ENCODE measurements at places on chromosomes 3 and 15. TPM values are rescaled to one million over a fixed set of nuclear protein-coding genes. Genes with fewer than 3 reads are reported as not detected.

CHST13 gene
- 3.5 TPM for polyA plus RNA-seq

CCR3 gene
- not detected for polyA plus RNA-seq

ZNF621 gene
- polyA plus RNA-seq, result 38.0 TPM

AP3B2 gene
- 4.8 TPM for polyA plus RNA-seq

XCR1 gene
- 0.15 TPM for polyA plus RNA-seq

GOLGA6B gene
- polyA plus RNA-seq, result 0.07 TPM

ASB14 gene
- polyA plus RNA-seq, result 1.4 TPM

GRCh38 chr3:43363621-43364266 lies 77.4 kb downstream of the SNRK start:
- no peak for DNase-seq

DNA sequence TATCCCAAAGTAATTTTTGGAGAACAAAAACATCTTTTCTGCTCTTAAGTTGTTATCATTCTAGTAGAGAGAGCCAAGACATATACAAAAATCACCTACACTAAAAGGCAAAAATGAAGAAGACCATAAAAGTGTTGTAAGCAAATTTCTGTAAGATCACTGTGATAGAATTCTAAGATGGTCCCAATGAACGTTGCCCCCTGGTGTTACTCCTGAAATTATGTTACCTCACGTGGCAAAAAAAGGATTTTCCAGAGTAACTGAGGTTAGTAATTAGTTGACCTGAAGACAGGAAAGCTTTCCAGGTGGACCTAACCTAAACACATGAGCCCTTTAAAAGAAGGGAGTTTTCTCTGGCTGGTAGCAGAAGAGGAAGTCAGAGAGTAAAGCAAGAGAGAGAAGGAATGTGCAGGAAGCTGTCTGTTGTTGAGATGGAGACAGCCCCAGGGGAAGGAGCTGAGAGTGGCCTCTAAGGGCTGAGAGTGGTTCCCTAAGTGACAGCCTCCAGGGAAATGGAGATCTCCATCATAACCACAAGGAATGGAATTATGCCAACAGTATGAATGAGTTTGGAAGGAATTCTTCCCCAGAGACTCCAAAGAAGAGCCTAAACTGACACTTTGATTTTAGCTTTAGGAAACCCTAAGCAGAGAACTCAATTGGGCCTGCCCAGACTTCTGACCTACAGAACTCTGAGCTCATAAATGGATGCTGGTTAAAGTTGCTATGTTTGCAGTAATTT lies 205.9 kb downstream of the CD47 start:
- DNase-seq, result no peak

DNA sequence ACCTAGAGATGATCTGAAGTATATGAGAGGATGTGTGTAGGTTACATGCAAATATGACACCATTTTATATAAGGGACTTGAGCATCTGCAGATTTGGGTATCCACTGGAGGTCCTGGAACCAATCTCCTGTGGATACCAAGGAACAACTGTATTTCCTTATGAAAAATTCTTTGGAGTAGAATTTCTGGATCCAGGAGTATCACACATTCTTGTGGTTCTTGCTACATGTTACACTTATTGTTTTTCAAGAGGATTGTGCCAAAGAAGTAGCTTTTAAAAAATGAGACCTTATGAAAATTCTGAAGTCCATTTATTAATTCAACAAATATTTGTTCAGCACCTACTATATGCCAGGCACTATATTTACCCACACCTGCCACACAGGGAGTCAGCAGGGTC lies 15.7 kb upstream of the TBC1D23 start:
- DNase-seq, result no peak

DNA sequence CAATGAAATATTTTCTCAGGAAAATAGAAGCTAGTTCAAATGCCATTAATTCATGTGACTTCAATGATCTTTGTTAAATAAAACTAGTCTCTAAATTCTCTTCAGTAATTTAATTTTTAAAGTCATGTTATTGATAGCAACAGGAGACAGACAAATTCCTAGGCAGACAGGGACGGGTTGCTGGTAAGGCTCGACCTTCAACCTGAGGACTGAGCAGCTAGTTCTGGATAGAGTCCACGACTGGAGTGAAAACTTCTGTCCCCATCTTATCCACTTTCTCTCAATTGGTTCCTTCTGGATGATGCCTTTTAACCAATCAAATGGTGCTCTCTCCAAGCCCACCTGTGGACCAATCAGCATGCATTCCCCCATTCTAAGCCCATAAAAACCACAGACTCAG lies 43.8 kb upstream of the C2CD4B start:
- DNase-seq, result no peak

DNA sequence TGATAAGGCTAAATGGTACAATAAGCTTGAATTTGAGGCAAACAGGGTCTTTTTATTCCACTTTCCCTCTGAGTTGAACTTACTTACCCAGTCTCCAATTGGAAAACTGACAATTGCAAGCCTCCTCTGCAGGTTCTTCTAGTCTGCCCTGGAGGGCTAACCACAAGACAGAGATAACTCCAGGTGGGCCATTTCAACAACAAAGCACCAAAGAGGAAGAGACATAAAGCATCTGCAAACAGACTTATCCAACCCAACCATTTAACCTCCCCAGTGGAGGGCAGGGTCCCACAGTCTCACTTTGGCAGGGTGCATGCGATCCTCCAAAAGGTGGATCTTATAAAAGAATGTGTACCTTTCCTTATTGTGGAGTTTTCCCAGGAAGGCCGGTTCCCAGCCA lies 525.8 kb downstream of the DIPK2A start:
- no peak for DNase-seq

DNA sequence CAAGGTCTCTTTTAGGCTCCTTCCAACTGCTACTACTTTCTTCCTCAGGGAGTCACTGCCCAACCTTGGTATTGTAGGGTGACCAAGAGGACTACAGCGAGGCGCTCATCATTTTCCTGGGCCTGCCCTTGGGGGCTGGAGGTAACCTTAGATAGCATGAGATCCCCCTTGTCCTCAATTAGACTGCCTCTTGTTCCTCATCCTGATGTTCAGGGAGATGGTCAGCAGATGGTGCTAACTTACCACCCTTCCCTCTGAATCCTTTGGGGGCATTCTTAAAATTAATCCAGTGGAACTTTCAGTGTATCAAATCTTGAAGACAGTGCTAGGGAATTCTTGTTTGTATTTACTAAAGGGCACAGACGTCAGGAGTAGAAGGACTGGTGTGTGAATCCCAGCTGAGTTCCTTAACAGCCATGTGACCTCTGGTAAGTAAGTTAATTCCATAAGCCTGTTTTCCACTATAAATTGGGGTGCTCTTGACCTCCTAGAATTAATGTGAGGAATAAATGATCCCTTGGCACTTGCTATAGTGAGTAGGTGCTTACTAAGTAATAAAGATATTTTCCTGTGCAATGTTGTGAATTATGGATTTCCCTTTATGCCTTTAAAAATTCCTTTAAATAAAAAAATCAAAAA lies 4.1 kb upstream of the CLPX start:
- DNase-seq, result peak; percentile 72

GRCh38 chr15:25065286-25065685 lies 110.5 kb downstream of the SNRPN start:
- DNase-seq, result no peak

DNA sequence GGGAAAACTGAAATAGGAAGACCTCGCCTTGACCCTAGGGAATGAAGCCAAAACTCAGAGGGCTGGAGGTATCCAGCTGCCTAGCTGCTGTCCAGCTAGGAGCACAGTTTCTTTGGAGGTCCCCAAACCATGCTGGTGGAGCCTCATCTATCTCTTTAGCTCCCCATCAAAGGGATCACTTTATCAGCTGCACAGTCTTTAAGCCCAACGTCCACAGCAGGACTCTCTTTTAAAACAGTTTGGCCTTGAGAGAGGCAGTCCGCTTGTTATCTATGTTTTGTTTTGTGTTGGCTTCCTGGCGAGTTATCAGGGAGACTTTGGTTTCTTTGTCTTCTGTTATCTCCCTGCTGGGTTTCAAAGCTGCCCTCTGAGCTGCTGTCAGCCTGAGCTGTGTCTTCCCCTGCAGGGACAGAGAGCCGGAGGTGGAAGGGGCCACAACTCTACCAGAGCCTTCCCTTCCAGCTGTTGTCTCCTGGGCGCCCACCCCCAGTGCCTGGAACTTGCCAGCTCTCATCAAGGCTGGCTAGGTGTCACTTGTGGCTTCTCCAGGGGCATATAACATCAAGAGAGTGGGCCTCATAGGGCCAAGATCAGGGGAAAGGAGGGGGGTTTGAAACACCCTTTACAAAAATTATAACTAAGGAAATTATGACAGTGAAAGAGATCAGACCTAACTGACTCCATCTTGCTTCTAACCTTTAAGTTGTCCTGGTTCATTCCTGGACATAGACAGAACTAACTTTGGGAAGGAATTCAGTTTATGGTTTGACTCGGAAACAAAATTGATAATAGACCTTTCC lies 61.4 kb upstream of the C15orf39 start:
- DNase-seq, result no peak

- no peak for DNase-seq
Observed at GRCh38 chr3:147589016-147589415, 179.9 kb downstream of the ZIC1 start.

GRCh38 chr15:66919421-66919820 lies 146.0 kb upstream of the SMAD3 start:
- no peak for DNase-seq

DNA sequence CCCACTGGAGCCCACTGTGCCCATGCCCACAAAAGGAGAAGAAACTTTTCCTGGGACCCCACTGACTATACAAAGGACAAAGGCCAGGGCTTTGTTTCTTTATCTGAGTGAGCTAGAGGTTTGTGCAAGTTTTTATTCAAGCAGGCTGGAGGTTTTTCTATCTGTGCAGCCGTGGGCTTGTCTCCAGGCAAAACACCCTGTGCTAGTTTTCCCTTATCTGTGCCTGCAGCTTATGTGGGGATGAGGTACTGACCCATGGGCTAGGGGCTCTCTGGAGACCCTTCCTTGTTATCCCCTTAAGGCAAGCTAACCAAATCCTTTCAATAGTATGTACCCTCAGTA lies 545.5 kb downstream of the ZPLD1 start:
- DNase-seq, result no peak

GRCh38 chr15:48596415-48596814 lies 49.1 kb downstream of the FBN1 start:
- no peak for DNase-seq

DNA sequence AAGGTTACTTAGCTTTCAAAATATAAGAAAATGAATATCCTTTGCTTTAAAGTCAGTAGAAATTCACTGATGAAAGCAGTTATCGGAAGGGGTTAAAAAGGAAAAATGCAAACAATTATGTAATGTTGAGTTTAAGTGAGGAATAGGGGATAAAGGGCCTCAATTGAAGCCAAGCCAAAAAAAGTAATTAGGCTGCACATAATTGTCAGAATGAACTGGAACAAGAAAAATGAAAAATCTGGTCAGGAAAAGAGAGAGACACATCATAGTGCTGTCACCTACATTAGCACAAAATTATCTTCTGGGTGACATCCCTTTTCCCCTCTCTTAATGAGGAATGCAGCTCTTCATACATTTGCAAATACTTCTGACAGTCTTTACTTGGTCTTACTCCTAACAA lies 48.8 kb upstream of the PIK3R4 start:
- DNase-seq, result no peak

DNA sequence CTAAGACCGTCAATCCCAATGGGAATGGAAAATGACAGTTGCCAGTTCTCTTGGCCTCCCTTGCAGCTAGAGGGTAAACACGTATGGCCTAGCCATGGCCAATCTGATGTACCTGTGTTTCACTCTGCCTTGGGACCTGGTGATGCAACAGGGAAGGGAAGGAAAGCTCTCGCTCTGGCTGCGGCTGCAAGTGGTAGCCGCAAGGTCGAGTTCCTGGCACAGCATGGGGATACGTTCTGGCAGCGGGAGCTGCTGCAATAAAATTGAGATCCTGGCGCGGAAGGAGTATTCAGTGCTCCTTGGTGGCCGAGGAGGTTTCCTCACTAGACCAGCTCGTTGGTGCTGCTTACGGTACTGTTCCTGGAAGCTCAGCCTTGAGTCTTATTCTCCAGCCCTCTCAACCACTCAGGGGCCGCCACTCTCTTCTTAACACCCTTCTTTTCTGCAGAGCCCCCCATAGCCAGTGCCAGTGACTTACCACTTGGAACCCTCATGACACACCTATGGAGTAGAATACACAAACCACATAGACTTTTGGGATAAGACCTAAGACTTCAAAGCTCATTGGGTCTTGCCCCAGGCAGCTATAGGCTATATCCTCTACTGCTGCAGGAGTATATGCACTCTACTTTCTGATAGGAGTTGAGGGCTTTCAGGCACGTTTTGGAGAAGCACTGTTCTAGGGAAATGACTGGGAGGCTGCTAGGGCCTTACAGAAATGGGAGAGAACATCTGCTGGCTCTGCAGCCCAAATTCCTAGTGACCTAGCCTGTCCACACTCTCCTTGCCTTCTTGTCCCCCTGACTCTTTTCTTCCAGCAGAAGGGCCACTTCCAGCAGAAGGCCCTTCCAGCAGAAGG lies 2.7 kb downstream of the KY start:
- DNase-seq, result no peak

- DNase-seq, result no peak
Observed at GRCh38 chr3:36904641-36905040, 40.2 kb downstream of the TRANK1 start.

GRCh38 chr3:101851072-101851770 lies 1.9 kb downstream of the NFKBIZ start:
- DNase-seq, result peak; percentile 20

DNA sequence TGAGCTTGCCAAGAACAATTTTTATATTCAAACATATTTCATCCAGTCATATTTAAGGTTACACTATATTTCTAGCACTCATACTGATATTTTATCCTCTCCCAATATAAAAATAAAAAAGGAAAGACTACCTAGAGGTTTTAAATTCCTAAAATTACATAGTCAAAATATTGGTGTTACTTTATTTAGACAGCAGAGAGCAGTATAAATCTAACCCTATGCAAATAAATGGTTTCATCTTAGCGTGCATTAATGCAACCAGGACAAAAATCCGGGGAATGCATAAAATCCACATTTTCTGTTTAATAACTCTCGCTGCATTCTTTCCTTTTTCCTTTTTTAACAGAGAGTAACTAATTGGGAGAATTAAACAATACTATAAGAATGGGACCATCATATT lies 1447.4 kb upstream of the ALCAM start:
- no peak for DNase-seq

GRCh38 chr15:90101130-90101968 lies 919 bp downstream of the IDH2 start:
- no peak for DNase-seq

GRCh38 chr3:194937882-194938321 lies 252.2 kb downstream of the FAM43A start:
- no peak for DNase-seq

DNA sequence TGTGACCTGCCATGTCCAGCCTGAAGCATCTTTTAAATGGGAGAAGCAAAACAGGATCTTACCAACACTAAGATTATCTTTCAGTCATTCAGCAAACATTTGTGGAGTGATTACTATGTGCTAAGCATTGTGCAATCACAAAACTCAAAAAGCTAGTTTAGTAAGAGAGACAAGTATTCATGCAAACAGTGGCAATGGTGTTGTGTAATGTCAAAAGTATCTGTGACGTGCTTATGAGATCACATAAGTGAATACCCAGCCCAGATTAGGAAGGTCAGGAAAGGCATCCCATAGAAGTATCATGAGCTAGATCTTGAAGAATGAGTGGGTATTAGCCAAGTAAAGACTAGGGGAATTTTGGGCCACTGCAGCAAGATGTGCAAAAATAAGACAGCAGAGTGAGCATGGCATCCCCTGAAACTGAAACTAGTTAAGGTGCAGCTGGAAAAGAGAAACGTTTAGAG lies 32.1 kb downstream of the SEC62 start:
- DNase-seq, result no peak

Measured in left kidney (tissue), 8 donors.